ENCODE measurements at places on chromosomes 2 and 18.

- no peak for DNase-seq
Measured at GRCh38 chr2:2191110-2191707, 139.9 kb downstream of the MYT1L start.

DNA sequence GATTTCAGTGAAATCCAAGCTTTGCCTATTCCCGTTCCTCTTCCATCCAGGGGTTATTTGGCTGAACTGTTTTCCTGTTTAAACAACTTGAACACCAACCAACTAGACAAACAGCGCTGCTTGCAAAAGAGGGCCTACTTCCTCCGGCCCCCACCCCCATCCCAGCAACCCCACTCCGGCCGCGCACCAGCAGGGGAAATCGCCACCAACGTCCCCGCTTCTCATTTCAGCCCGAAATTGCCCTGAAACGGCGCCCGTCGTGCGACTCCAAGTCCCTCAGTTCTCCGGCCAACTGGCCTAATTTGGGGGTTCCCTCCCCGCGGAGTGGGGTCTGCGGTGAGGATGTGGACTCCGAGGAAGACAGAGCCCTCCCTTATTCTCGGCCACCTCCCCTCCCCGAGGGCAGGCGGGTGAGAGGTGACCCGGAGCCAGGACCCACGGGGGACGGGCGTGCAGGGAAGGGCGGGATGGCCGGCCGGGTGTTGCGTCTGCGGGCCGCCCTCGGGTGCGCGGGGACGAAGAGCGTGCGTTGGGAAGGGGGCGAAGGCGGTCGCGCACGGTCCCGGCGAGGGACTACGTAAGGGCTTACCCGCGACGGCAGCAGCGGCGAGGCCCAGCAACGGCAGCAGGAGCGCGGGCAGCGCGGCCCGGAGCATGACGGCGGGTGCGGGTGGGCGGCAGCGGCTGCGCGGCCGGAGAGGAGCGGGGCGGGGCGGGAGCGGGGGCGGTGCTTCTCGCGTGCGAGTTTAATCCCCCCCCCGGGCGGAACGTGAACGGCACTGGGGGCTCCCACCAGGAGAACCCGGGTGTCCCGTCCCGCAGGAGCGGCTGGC, at the start of gene CD302:
TSS of gene CD302 (minus strand) at position 666 of the 833 bp plus-strand sequence. CDS start at position 656, 10 bp downstream.
- no peak for DNase-seq

DNA sequence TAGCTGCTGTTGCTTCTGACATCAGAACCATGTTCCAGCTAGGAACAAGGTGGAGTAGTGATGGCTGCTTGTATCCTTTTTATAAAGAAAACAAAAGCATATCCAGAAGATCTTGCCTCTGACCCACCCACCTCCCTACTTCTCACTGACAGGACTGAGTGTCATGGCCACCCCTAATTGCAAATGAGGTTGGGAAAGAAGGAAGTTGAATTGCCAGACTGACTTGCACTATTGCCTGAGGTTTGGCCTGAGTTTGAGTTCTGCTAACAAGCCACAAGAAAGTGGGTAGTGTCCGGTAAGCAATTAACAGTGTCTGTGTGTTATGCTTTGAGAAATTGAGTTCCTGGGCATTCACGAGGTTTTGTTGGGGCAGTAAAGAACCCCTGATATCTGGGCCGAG, 22.8 kb downstream of the SGPP2 start:
- no peak for DNase-seq

DNA sequence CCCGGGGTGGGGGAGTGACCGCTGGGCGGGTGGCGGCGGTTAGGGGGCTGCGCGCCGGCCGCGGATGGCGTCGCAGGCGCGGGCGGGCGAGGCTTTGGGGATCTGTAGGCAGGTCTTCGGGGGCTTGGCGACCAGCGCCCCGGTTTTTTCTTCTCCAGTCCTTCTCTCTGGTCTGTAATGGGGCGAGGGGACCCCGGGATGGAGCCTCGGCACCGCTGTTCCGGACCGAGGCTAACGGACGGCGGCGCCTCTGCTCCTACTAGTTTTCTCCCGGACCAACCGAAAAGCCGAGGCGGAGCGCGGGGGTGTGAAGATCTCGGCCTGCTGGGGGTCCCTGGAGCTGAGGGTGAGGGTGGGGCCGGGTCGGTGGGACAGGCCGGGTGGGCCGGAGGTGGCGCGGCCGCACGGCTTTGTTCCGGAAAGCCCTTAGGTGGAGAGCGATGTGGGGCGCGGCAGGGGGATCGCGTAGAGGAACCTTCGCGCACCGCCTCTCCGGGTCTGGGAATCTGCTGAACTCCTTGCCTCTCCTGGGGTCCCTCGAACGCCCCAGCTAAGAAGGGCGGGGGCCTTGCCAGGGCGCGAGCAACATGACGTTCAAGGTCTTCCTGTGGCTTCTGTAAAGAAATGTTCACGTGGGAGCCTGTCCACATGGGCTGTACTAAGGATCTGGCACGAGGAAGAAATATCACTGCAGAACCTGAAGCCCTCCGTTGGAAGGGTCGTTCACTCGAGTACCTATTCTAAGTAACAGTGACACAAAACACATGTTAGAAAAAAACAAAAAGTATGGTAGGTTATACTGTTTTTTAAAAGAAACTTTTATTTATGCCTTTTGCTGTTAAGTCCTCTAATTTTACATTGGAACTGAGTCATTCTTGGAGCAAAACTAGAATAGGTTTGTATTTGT, 861 bp downstream of the SLC39A10 start:
- DNase-seq, result peak; percentile 57

DNA sequence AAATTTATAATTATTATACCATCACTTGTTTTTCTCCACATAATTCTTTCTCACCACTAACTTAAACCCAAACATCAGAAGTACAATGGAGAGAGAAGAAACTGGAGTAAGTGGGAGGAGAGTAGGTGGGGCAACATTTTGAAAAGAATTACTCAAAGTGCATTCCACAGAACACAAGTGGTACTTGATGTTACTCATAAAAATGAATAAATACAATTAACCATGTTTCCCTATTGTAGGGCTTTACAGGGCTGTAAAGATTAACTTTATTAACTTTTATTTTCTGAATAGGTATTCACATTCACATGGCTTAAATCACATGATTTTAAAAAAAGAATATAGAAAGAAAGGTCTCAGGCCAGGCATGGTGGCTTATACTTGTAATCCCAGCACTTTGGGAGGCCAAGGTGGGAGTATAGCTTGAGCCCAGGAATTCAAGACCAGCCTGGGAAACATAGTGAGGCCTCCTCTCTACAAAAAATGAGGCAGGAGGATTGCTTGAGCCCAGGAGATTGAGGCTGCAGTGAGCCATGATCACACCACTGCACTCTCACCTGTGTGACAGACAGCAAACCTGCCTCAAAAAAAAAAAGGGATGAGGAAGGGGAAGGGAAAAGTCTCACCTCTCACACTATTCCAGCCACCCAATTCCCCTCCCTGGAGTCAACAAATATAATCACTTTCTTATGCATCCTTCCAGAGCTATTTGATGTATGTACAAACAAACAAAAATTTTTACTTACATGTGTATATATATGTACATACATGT, 47.1 kb downstream of the KCNG3 start:
- DNase-seq, result no peak

- no peak for DNase-seq
Measured at GRCh38 chr2:24009680-24010476, at the start of gene MFSD2B. Gene MFSD2B (plus strand): TSS chr2:24010085. CDS start chr2:24010097, 12 bp downstream.

- DNase-seq, result no peak
Measured at GRCh38 chr18:9869715-9870430, 15.9 kb upstream of the TXNDC2 start.

GRCh38 chr2:7539760-7540159, 622.5 kb downstream of the RNF144A start:
- DNase-seq, result no peak

DNA sequence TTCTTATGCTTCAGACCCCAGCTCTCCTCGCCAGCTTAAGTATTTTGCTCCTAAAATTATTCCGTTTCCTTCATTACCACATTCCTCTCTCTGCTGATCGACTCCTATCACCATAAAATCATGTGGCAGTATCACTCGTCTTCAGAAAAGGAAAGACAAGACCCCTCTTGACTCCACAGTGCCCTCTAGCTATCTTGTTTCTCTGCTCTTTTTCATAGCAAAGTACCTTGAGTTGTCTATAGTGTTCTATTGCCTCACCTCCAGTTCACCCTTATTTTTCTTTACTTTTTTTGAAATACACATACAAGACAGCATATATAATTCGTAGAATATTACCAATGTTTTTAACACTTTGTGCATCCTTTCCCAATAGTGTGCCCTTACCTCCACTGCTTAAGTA, 273.2 kb upstream of the SIX3 start:
- no peak for DNase-seq

DNA sequence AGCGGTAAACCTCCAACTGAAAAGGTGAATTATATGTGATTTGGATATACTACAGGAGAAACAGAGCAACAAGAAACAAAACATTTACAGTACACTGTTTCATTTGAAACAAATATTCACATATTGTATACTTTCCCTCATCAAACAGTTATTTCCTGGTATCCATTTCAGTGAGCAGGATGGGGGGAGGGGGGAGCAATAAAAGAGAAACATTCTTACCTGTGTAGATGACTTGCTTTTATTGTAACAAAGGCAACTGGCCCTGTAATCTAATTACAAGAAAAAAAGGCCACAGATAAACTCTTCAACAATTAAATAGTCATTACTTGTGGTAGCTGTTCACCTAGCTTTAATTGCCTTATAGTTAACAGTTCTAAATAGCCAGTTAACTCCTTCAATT, 3.9 kb upstream of the PPP1CB start:
- no peak for DNase-seq

- peak; percentile 69 for DNase-seq
Measured at GRCh38 chr18:21191596-21192307, 50.3 kb upstream of the GREB1L start.

DNA sequence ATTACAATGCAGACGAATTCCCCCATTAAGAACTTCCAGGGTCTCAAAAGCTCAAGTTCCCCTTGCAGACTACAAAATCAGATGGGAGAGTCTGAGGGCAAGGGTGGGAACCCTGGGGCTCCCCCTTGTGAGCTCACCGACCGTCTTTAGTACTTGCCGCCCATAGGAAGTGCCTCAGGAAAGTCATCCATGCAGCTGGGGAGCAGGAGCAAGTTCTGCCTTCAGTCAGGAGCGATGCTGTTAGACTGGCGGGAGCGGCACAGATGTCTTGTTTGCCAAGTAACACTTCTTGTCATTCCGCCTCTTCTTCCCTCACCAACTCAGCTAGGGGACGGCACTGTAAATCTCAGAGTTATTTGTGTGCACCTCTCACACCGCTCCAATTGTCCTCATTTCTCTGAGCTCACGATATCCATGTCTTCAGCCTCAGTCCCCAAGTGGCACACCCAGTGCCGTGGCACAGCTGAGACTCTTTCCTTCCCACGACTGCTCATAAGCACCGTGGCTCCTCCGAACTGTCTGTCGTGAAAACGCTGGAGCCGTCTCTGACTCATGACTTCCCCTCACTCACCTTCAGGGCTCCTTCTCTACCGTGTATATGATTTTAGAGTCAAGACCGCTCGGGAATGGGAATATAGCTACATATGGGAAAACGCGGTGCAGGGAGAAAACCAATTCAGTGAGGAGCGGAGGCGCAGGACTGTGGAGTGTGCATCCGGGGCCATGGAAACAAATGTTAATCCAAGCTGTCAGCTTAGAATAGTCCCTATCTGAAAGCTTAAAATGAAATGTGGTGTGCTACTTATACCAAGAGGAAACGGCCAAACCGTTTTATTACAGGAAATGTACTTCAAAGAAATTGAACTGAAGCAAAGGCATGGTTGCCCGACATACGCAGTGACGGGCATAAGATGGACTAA, 34.0 kb downstream of the UXS1 start:
- DNase-seq, result peak; percentile 60

GRCh38 chr2:45006041-45006941, 3.0 kb downstream of the SIX2 start:
- DNase-seq, result no peak

GRCh38 chr2:20191714-20192569, 33.0 kb downstream of the SDC1 start:
- DNase-seq, result no peak

DNA sequence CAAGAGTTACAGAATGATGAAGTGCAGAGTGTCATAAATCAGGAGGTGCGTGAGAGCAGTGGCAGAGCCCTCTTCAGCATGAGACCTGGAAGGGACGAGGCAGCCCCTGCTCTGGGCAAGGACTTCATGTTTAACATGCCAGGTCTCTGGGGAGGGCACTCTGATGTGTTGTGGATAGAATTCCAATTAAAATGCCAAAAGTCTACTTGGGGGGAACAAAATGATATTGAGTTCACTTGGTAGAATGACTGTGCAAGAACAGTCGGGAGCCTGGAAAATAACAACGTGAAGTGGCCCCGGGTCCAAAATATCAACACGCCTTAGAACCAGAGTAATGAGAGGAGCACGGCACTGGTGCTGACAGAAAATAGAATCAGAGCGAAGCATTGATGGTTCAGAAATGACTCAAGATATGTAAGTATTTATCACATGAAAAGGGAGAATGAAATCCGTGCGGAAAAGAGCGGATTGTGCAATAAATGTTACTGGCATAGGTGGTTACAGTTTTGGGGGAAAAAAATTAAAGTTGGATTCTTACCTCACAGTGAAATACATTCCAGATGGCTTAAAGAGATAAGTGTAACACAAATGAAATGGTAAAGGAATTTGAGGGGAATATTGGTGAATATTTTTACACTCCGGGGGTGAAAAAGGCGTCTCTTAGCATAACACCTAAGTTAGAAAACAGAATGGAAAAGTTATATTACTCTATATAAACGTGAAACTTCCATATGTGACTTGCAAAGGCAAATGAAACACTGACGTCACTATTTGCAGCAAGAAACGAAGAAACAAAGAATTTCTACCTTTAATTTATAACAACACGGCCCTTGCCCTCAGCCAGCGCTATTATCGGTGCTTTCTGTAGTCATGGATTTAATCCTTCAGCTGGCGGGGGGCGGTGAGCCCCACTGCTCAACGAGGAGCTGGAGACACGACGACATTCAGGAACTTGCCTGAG, 159.4 kb upstream of the TWIST2 start:
- DNase-seq, result no peak

All from dorsolateral prefrontal cortex (tissue), 122 donors.